ENCODE measurements at places on chromosomes 1 and 21.
A peak's percentile ranks its signal among the peaks of the same experiment; 100 is the strongest.

DNA sequence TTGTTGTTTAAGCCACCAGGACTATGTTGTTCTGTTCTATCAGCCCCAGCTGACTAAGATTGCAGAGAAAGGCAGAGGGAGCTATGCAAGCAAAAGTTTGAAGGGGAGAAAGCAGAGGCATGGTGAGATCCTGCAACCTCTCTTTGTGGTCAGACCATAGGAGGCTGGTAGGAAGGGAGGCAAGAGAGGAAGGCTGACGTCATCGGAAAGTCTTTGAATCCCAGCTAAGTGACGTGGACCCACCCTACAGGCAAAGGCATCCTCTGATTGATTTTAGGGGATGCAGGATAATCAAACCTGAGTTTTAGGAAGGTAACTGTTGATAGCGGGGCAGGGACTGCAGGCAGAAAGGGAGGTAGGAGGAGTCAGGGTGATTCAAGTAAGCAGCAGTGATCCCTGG is 23.3 kb upstream of the TNNI1 start:
- no peak for DNase-seq

- peak; percentile 30 for DNase-seq
Measured at GRCh38 chr1:203702130-203702577, 62.8 kb upstream of the LAX1 start.

- DNase-seq: no peak
Measured at GRCh38 chr1:72485801-72486200, 203.5 kb upstream of the NEGR1 start.

DNA sequence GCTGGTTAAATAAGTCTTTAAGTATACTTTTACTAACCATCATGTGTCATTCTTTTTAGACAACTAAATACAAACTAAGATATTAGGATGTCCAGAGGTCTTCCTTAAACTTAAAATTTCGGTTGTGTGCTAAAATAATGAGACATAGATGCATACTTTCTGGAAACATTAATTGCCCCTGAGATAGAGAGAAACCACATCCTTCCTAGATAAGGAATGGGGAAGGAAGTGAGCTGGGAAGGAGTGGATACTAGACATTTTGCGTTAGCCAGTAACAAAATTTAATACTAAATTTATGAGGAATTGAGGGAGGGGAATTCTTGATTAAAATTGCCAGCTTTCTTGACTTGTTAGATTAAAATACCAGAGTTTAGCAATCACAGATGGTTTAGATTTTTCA is 37.1 kb upstream of the PTGS2 start:
- no peak for DNase-seq

GRCh38 chr1:2814511-2815075 is 13.1 kb upstream of the TTC34 start:
- no peak for DNase-seq

DNA sequence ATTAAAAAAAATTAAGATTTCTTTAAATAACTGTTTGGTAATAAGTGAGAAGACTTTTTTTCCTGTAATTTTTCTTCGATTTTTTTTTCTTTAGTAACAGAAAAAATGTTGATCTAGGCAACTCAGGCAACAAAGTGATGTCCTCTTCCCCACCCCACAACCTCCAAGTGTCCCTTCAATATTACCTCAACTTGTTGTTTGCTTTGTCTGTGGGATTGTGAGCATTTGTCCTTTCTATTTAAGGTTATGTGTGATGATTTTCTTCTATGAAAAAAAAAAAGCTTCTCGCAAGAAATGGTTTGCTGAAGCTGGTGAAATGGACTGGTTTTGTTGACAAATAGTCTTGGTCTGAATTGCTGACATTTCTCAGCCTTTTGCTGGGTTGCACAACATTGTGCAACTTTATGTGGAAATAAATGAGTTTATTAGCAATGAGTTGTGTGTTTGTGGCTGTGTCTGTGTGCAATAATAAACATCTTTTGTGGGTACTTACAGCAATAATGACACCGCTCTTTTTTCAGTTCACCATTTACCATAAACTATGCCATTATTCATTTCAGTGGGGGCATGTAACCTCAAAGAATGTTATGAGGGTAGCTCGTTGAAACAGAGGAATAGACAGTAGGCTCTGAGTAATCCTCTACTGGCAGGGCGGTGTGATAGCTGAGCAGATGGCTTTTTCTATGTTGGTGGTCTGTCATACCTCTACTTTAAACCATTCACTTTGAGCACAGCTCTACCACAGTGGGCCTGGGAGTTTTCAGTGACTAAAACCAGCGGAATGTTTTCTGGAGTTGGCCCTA is 218.4 kb downstream of the HLX start:
- DNase-seq: no peak

DNA sequence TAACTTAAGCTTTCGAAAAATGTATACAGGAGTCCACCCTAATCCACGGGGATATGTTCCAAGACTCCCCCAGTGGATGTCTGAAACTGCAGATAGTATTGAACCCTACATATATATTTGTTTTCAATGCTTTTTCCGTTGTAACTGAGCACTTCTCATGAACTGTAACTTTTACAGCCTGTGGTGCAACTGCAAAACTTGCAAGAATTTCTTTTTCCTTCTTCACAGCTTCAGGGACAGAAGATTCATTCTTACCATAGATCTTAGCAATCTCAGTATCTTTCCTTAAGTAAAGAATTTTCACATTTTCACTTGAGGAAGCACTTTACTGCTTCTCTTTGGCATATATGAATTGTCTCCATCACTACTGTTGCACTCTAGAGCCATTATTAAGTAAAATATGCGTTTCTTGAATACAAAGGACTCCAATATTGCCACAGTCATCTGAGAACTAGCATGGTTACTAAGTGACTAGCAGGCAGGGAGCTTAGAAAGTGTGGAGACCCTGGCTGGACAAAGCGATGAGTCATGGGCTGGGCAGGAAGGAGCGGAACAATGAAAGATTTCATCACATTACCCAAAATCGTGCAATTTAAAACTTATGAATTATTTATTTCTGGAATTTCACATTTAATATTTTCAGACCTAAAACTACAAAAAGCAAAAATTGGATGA is 14.1 kb downstream of the DPYD start:
- no peak for DNase-seq

DNA sequence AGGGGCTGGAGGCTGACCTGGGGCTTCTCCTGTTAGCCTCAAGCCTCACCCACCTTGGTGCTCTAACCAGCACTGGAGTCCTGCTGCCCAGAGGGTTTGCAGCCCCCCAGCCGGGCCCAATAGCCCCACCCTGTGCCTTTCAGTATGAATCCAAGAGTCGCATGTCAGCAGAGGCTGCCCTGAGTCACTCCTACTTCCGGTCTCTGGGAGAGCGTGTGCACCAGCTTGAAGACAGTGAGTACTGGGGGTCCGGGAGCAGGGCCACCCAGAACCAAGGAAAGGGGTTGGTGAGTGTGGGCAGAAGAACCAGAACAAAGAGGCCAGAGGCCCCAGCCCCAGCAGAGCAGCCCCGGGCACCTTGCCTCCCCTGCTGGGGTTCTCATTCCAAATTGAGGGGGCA is 25.6 kb downstream of the CDK18 start:
- no peak for DNase-seq

DNA sequence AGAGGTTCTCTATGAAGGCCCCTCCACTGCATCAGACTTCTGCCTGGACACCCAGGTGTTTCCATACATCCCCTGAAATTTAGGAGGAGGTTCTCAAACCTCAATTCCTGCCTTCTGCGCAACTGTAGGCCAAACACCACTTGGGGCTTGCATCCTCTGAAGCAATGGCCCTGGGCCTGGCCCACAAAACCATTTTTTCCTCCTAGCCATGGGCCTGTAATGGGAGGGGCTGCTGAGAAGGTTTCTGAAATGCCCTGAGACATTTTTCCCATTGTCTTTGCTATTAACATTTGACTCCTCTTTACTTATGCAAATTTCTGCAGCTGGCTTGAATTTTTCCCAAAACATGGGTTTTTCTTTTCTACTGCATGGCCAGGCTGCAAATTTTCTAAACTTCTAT is 37.9 kb upstream of the PTPRC start:
- DNase-seq: no peak

GRCh38 chr1:39631361-39632322 is 7.8 kb downstream of the HEYL start:
- DNase-seq: no peak

GRCh38 chr1:16073490-16074119 is at the start of gene FAM131C:
TSS of gene FAM131C (minus strand) at chr1:16073651. CDS start at chr1:16073442, 209 bp downstream.
- peak; percentile 39 for DNase-seq

DNA sequence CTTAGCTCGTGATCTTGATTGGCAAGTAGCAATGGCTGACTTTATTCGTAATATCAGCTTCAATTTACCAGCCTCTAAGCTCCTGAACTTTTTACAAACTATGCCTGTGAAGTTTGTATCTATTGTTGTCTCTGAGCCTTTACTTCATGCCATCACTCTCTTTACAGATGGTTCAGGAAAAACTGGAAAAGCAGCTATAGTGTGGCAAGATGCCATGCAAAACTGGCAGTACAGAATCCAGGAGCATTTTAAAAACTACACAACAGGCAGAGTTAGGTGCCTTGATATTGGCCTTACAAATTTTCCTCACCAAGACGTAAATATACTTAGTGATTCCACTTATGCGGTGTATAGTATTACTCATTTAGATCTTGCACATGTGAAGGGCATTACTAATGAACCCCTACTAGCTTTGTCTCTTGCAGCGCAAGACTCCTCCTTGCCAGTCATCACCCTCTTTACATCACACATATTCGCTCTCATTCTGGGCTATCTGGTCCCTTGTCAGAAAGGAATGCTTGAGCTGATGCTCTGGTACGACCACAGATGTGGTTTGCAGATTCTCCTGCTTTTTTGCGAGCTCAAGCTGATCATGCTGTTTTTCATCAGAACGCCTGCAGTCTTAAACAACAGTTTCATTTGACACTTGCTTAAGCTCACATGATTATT is 36.3 kb downstream of the CLCA1 start:
- DNase-seq: no peak

DNA sequence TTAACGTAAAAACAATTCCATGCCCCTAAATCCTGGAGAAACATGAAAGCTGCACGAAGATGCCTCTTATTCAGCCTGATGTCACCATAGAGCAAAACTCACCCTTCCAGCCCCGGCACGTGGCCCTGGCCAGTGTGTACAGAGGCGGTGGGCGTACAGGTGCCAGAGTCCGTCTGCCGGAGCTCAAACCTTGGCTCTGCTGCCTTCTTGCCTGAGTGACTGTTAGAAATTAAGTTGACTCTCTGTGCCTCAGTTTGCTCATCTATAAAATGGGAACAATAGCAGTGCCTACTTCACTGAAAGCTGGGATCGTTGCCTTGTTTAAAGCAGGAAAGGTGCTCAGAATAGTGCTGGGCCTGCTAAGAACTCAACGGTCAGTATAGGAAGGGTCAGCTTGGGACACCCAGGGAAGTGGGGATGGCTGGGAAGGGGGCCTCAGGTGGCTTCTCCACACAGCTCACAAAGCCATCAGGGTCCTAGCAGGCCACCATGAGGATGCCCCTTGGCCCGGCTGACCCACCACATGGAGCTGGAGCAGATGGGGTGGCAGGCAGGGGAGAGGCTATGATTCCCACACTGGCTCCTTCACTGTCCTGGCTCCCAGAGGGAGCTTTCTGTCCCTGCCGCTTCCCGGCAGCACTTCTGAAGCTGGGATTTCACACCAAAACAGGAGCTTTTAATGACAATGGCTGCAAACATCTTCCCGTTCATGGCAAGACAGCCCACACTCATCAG is 237.2 kb downstream of the NPHP4 start:
- DNase-seq: no peak

- no peak for DNase-seq
Measured at GRCh38 chr1:3298197-3298596, 156.3 kb upstream of the ARHGEF16 start.

DNA sequence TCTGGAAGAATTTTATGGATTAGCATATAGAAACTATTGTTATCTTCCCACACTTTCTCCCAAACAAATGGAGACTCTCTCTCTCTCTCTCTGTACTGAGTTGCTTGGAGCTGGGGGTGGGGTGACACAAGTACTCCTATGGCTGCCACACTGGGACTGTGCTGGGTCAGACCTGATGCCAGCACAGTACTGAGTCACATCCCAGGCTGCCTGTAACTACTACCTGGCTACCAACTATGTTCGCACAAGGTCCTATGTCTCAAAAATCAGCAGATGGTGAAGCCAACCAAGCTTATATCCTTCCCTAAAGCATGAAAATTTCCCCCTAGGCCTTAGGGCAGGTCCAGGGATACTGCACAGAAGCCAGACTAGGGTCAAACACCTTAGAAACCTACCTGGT is 66.6 kb downstream of the FAF1 start:
- no peak for DNase-seq

GRCh38 chr1:170494369-170494768 is 37.6 kb upstream of the GORAB start:
- DNase-seq: no peak

- no peak for DNase-seq
Measured at GRCh38 chr1:18481190-18481920, 625 bp downstream of the KLHDC7A start.

DNA sequence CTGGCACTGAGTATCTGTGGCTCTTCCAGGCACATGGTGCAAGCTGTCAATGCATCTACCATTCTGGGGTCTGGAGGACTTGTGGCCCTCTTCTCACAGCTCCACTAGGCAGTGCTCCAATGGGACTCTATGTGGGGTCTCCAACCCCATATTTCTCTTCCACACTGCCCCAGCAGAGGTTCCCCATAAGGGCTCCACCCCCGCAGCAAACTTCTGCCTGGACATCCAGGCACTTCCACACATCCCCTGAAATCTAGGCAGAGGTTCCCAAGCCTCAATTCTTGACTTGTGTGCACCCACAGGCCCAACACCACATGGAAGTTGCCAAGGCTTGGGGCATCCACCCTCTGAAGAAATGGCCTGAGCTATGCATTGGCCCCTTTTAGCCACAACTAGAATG is 18.8 kb downstream of the ODF2L start:
- DNase-seq: no peak

DNA sequence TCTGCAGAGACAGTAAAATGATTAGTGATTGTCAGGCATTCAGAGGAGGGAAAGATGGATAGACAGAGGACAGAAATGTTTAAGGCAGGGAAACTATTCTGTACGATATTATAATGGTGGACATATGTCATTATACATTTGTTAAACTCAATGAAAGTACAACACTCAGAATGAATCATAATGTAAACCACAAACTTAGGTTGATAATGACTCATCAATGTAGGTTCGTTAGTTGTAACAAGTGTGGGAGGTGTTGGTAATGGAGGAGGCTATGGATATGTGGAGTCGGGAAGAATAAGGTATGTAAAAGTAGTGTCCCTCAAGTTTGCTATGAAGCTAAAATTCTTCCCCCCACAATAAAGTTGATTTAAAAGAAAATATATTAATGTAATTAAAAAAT is 455.0 kb downstream of the BRINP3 start:
- DNase-seq: no peak

DNA sequence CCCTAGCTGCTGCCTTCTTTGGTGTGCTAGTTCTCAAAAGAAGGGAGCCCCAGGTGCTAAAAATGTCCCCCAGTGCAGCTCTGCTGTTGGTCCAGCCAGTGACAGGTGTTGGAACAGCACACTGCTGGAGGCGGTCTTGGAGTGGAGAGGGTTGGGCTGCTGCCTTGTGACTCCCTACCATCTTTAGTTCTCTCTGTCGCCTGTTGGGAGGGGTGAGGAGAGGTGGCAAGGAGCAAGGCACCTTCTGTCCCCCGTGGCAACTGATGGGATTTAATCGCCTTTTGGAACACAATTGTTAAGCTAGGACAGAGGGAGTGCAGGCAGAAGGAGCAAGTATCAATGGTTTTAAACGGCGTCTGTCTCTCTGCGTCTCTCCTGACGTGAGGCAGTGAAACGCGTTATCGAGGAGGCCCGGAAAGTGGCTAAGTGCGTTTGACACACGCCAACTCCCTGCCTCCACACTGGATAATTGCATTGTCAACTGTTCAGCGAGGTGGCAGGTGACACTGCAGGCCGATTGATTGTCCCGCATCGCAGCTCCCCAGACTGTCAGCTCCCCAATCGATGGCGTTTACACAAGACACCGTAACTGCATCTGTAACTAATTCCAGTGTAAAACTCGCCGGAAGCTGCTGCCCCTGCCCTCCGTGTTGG is 34.0 kb downstream of the TMEM53 start:
- no peak for DNase-seq
